ENCODE measurements at places on chromosomes 4 and X.

DNA sequence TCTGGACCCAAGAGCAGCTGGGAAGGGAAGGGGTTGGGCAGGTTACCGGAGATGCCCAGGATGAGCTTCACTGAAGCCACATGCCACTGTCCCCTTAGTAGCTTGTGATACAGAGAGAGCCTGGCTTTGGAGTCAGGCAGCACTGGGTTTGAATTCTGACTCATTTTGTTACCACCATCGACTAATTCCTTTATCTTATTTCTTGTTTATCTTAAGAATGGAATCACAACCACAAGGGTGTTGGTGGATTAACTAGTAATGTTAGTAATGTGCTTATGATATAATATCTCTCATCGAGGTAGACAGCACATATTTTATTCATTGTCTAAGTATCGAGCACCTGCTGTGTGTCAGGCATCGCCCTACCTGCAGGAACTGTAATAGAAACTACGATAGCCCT, 17.7 kb upstream of the STX18 start:
- no peak for DNase-seq

DNA sequence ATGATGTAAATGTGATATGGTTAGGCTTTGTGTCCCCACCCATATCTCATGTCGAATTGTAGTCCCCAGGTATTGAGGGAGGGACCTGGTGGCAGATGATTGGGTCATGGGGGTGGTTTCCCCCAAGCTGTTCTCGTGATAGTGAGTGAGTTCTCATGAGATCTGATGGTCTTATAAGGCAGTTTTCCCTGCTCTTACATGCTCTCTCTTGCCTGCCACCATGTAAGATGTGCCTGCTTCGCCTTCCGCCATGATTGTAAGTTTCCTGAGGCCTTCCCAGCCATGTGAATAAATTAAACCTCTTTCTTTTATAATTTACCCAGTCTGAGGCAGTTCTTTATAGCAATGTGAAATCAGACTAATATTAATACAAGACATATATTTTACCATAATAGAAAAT, 23.9 kb downstream of the BLOC1S4 start:
- DNase-seq, result no peak

DNA sequence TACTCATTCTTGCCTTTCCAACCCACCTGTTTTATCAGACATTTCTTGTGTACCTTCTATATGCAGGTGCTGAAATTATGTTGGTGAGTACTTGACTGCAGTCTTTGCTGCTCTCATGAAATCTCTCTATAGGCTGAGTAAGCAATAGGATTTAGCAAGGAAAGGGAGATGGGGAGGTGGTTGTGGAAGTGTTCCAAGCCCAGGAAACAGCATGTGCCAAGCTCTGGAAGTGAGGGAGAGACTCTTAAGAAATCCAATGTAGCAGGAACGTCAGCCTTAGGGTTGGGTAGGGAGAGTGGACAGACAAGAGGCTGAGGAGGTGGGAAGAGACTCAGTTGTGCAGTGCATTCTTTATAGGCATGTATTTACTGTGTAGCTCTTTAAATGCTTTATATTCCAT, 5.6 kb downstream of the SEPTIN11 start:
- DNase-seq, result no peak

GRCh38 chr4:141757287-141757686, 120.9 kb downstream of the IL15 start:
- DNase-seq, result no peak

GRCh38 chr4:142354041-142354440, 492.1 kb downstream of the INPP4B start:
- no peak for DNase-seq

- DNase-seq, result no peak
Measured at GRCh38 chr4:1718095-1718850, 2.9 kb downstream of the TMEM129 start.

All from COLO829 (cell line).